Putamen (tissue), 1 donor: ENCODE measurements at places on chromosomes 3 and 15.
A peak's percentile ranks its signal among the peaks of the same experiment; 100 is the strongest.

DNA sequence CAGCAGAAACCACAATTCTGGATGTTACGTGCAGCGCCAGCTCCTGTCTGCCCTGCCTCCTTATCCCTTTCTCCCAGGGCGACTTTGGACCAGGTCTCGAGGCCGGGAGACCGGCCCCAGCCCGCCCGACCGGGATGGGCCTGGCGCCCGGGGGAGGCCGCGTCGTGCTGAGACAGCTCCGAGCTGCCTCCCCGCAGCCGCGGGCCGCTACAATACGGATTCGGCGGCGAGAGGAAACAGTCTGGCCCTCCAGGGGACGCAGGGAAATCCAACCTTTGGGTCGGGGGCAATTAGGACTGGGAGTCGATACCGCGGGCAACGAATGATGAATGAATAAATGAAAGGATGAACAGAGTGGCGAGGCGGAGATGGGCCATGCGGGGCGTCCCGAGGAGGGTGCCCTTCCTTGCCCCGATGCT is 537 bp downstream of the GRAMD2A start:
- no peak for DNase-seq

DNA sequence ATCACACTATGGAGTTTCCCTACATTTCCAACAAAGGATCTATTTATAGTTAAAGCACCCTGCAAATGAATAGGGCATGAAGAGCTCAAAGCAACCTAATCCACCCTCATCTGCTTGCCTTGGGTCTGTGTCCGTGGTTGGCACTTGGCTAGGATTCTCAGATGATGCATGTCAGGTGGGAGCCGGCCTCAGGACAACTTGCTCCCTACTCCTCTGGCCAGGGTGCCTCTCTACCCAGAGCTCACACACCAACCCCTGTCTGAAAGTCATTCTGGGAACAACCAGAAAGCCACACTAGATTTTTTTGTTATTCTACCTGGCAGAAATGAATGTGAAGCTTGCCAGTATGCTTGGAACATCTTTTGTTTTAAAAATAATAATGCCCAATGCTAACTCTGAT is 13.2 kb downstream of the ARHGEF3 start:
- DNase-seq: no peak

DNA sequence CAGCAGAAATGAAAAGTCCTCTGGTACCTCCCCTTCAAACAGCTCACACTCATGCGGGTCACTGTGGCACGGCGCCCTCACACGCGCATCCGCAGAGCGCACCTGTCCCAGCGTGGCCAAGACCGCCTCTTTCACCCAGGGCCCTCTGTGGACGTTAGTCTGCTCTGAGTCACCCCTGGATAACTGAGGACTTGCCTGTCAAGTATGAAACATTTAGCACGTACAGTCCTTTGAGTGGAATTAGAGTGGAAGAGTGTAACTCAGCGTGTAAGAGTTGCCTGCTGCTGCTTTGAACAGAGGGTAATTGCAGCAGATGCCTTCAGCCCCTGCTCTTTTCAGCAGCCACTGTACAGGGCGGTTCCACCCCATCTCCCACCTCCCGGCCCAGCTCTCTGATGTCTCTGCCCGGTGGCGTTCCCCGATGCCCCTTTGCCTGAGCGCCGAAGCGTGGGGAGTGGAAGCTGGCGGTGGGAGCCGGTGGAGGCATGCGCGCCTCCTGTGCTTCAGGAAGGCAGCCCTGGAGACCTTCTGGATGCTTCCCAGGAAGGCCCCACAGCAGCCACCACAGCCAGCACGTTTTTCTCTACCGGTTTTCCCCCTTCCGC is 23.0 kb downstream of the CPN2 start:
- DNase-seq: no peak

- no peak for DNase-seq
Measured at GRCh38 chr15:41392659-41393058, 9.6 kb downstream of the NDUFAF1 start.

GRCh38 chr3:10977892-10978510 is 14.5 kb upstream of the SLC6A1 start:
- peak; percentile 70 for DNase-seq

DNA sequence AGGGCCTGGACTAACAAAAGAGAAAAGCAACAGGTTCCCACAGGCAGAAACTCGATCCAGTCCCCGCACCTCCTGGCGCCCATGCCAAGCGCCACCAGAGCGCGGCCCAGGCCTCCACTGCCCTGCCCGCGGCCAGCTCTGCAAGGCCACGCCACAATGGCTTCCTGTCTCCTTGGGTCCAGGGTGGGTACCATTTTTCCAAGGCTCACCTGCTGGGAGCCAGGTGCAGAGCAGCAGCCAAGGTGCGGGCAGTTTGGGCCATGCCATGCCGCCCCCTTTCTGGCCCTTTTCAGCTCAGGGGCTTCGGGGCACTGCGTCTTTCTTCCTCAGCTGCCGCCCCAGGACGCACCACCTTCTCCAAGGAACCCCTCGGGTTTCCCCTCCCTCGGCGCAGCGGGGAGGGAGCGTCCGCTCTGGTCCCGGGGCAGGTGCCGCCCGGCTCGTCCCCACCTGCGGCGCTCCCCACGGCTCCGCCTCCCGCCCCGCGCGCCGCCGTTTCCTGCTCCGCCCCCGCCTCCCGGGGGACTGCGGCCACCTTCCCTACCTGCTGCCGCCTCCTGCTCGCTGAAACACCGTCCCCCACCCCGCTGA is at the start of gene ILDR1:
TSS of gene ILDR1 (minus strand) at position 437 of the 591 bp plus-strand sequence. CDS start at position 267, 170 bp downstream.
- no peak for DNase-seq

GRCh38 chr3:99342383-99342782 is 296.0 kb upstream of the COL8A1 start:
- DNase-seq: no peak

DNA sequence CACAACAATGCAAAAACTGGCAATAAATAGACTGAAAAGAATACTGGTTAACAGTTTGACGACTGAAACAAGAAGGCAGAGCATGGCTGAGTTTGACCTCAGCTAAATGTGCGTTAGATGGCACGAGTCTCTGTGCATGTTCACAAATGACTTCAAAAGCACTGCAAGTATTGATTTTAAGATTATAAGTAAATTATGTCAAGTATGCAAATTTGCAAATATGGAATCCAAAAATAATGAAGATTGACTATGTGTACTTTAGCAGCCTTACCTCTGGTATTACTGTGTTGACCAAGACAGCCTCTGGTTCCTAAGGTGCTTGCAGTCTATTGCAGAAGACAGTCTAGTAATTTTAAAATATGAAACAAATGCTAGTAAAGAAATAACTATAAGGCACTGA is 2.6 kb upstream of the EIF5A2 start:
- DNase-seq: no peak

DNA sequence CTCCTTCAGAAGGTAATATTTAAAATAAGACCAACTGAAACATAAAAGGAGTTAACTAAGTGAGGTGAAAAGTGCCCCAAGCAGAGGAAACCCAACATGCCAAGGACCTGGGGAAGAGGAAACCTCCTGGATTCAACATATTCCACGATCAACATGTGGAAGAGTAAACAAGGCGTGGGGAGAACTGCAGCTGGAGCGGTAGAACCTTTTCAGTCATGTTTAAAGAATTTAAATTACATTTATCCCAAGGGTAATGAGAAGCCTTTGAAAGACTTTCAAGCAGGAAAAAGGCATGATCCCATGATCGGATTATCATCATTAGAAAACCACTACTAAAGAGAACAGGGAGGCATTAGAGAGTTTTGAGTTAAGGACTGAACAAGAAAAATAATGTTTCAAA is 330.7 kb downstream of the FHIT start:
- DNase-seq: no peak

- no peak for DNase-seq
Measured at GRCh38 chr15:78453447-78453846, 15.4 kb downstream of the IREB2 start.

GRCh38 chr3:119365418-119365817 is 71.2 kb downstream of the ARHGAP31 start:
- DNase-seq: no peak

GRCh38 chr3:195119461-195120266 is 151.3 kb downstream of the XXYLT1 start:
- DNase-seq: no peak

DNA sequence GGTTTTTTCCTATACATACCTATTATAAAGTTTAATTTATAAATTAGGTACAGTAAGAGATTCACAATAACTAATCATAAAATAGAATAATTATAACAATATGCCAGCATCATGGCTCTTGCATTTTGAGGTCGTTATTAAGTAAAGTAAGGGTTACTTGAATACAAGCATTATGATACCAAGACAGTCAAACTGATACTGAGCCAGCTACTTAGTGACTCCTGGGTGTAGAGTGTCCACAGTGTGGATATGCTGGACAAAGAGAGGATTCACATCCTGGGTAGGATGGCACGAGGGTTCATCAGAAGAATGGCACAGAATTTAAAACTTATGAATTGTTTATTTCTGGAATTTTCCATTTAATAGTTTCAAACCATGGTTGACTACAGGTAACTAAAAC is 157.2 kb upstream of the IL12A start:
- DNase-seq: no peak

DNA sequence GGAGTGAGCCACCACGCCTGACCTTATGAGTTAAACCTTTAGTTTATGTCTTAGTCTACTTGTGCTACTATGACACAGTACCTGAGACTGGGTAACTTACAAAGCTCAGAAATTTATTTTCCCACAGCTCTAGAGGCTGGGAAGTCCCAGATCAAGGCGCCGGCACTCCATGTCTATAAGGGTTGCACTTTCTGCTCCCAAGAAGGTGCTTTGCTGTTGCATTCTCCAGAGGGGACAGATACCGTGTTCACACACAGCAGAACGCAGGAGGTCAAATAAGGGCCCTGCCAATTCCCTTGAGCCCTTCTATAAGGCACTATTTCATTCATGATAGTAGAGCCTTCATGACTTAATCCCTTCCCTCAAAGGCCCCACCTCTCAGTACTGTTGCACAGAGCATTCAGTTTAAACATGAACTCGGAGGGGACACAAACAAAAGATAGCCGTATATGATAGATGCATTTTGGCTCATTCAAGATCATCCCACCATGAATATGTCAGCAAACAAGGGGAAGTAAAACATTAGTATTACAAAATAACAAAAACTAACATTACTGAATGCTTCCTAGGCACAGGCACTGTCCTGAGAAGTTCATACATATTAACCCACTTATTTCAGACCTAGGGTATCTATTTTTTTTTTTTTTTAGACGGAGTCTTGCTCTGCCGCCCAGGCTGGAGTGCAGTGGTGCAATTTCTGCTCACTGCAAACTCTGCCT is 26.5 kb downstream of the PLA1A start:
- no peak for DNase-seq

GRCh38 chr3:31041161-31041978 is 146.9 kb upstream of the GADL1 start:
- no peak for DNase-seq

- DNase-seq: no peak
Measured at GRCh38 chr15:67882487-67883233, 42.8 kb upstream of the RNU6-1 start.

DNA sequence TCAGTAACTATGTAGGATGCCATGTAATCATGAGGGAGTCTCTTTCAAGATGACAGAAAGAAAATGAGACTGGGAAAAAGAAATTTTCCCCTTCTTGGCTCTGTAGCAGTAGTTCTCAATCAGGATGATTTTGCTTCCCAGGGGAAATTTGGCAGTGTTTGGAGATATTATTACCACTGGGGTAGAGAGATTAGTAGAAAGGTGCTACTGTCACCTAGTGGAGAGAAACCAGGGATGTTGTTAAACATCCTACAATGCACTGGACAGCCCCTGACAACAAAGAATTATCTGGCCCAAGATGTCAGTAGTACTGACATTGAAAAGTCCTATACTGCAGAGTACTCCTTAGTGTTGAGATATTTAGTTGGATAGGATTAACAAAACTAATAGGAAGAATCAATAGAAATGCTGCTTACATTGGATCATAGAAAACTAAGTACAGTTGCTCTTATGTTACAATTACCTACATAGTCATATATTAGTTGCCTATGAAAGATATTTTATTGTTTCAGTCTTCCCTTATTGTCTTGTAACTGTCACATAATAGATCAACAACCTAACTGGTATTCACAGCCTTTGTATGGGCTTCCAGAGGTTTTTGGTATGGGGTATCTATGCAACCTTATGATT is 433.3 kb downstream of the RAP2B start:
- peak; percentile 25 for DNase-seq

- DNase-seq: peak; percentile 40
Measured at GRCh38 chr3:165837058-165837525, at the start of gene BCHE. BCHE (minus strand) TSS chr3:165837423; CDS start chr3:165831033, 6,390 bp downstream.

DNA sequence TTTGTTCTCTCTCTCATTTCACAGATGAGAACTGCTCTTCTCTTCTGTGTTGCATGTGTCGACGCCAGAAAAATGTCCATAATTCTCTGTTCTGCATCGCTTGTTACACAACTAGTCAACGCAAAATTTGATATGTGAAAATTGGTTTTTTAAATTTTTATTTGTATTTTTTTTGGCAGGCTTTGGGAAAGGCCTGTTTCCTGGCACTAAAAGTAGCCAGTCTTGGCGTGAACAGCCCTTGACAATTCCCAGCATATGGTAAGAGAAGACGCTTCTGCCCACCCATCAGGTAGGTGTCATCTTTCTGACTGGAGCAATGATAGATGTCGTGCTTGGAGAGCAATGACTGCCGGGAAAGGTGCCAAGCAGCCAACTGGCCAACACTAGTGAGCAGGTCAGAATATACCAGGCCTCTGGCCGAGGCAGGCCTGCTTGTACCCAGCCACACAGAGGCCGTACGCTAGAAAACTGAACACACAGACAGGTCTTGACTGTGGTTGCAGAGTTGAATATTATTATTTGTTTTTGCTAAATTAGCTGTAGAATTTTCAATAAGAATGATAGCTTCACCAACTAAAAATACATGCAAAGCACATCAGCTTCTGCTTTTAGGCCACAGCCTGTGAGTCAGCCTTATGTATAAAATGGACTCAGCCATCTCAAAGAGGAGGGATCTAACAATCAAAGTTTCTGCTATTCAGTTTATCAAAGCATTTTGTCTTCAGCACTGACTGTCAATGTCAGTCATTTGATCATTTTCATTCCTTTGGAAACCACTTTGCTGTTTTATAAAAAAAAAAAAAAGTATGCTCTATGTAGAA is 837.5 kb downstream of the MCTP2 start:
- DNase-seq: no peak

GRCh38 chr3:45258317-45258716 is 32.2 kb upstream of the TMEM158 start:
- no peak for DNase-seq

- peak; percentile 14 for DNase-seq
Measured at GRCh38 chr15:98923171-98923570, 84.4 kb downstream of the PGPEP1L start.

GRCh38 chr3:181561139-181562031 is 150.3 kb upstream of the SOX2 start:
- no peak for DNase-seq
